ENCODE measurements at places on chromosomes 3 and 15.

GRCh38 chr3:122913539-122914100, 113.9 kb downstream of the SEMA5B start:
- no peak for DNase-seq

- no peak for DNase-seq
Measured at GRCh38 chr3:180188512-180189309, 152.0 kb upstream of the PEX5L start.

GRCh38 chr15:44711743-44712345, 527 bp downstream of the B2M start:
- peak; percentile 82 for DNase-seq

- no peak for DNase-seq
Measured at GRCh38 chr3:41236228-41236627, 36.9 kb downstream of the CTNNB1 start.

- DNase-seq = no peak
Measured at GRCh38 chr3:63673111-63673510, 20.6 kb downstream of the SNTN start.

- DNase-seq = peak; percentile 71
Measured at GRCh38 chr3:94069194-94069813, 6.4 kb downstream of the NSUN3 start.

- DNase-seq = no peak
Measured at GRCh38 chr15:68618908-68619698, 40.3 kb downstream of the CORO2B start.

GRCh38 chr15:53160092-53160704, 370.1 kb upstream of the ONECUT1 start:
- DNase-seq = no peak

GRCh38 chr3:74288761-74289160, 325.7 kb downstream of the CNTN3 start:
- DNase-seq = no peak

DNA sequence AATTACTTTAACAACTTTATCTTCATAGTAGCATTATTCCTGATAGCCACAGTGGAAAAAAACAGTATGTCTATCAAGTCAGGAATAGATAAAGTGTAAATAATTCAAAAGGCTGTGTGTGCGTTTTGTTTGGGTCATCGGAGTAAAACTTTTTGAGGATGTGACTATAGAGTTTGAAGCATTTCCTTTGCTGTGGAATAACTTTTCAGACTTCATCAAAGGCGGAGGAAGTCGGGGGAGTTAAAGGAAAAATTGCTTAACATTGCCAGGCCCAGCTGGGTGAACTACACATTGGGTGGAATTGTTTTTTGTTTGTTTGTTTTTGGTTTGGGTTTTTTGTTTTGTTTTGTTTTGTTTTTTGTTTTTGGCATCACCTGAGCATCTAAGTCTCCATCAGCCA, 70.4 kb upstream of the CRTC3 start:
- DNase-seq = peak; percentile 55

DNA sequence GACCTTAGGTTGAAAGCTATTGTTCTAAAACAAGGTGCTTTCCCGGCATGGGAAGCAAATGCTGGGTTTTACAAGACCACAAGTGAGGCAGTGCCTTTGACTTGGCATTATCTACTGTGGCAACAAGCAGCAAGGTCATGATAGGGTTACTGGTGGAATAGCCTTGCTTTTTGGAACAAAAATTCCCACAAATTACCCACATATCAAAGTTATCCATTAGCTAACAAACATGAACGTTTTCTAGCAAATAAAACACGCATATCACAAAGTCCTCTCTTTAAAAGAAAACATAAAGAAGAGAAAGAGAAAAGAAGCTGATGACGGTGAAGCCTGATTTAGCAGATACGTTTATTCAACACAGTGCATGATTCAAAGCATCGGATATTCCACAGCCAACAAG, 57.6 kb downstream of the SETMAR start:
- no peak for DNase-seq

DNA sequence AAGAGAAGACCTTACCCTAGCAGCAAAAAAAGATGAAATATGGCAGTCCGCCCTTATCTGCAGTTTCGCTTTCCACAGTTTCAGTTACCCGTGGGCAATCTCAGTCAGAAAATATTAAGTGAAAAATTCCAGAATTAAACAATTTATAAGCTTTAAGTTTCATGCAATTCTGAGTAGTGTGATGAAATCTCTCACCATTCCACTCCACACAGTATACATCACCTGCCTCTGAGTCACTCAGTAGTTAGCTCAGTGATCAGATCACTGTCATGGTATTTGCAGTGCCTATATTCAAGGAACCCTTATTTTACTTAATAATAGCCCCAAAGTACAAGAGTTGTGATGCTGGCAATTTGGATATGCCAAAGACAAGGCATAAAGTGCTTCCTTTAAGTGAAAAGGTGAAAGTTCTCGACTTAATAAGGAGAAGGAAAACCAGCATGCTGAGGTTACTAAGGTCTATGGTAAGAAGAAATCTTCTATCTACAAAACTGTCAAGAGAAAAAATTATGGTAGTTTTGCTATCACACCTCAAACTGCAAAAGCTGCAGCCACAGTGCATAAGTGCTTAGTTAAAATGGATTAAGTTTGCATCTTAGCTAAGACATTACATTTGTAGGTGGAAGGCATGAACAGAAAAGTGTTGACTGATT, 48.1 kb downstream of the HSPBAP1 start:
- peak; percentile 74 for DNase-seq

- DNase-seq = no peak
Measured at GRCh38 chr3:33364531-33365128, 75.6 kb downstream of the UBP1 start.

DNA sequence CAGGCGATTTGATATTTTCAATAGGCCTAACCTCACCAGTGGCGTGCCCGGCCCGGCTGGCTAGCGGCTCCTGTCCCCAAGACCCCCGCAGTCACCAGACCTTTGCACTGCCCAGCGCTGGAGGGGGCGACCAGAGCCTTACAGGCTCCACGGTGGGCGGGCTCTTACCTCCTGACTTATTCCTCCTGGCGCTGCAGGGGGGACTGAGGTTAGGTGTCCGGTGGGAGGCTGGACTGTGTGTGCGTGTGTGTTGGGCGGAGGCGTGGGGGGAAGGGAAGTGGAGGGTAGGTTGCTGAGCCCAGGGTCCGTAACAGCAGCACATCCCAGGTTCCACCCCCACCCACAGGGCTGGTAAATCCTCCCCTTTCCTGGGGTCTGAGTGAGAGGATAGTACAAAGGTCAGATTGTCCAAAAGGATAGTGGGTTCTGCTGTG, 27.5 kb upstream of the THRB start:
- DNase-seq = no peak

GRCh38 chr3:112973325-112974177, 1.4 kb downstream of the CD200R1 start:
- peak; percentile 78 for DNase-seq

Measured in suppressor macrophage (primary cell).